GM12864 (cell line): ENCODE measurements at places on chromosomes 11 and 22.

DNA sequence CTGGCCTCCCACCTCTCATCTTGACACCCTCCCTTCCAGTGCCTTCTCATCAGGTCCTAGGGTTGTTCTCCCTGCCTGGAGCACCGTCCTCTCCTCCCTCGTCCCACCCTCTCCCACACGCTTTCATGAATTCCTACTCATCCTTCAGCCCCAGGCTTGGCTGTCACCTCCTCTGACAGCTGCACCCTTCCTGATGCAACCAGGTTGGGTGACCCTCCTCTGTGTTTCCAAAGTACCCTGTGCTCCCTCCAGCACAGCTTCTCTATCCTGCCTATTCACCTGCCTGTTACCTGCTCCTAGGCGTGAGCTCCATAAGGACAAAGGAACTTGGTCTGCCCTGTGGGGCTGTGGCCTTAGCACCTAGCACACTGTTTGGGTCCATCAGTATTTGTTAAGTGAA lies 58.4 kb downstream of the SGSM3 start:
- no peak for DNase-seq

GRCh38 chr22:40524392-40525249 lies 111.9 kb downstream of the MRTFA start:
- DNase-seq, result no peak

DNA sequence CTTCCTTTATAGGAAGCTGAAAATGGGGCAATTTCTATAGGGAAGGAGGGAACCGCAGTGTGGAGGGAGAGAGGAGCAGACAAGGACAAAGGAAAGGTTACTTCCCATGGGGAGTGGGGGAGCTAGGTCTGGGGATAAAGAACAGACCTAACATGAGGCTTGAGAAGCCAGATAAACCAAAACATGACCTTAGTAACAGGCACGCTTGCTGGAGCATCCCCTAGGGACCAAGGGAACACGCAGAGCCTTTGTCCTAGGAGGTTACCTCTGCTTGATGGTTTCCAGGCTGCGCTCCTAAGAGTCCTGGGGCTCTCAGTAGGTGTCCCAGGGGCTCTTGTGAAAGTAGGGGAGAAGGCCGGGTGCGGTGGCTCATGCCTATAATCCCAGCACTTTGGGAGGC lies 271.4 kb upstream of the NCAM1 start:
- no peak for DNase-seq

DNA sequence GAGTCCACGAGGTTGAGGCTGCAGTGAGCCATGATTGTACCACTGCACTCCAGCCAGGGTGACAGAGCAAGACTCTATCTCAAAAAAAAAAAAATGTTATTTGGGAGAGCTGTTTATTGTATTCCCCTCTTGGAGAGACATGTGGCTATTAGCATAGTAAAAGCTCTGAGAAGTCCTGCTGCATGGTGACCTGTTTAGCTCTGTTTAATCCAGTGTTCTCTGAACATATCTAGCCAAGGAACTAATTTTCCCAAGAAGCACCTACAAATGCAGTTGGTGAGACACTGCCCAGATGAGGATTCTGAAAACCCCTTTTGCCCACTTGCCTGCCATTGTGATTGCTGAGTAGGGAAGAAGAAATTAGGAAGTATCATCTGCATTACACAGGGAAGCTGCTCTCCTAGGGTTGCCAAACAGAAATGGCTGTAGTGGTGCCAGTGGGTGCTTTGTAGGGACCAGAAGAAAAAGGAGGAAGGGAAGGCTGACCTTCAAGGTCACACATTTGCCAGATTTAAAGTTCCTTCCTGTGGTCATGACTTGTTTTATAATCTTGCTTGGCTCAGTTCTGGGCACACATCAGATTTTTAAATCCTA lies 15.7 kb downstream of the TIMP3 start:
- no peak for DNase-seq

GRCh38 chr11:112229746-112230433 lies 3.7 kb downstream of the PTS start:
- DNase-seq, result no peak

GRCh38 chr11:104076455-104076854 lies 40.0 kb downstream of the DDI1 start:
- DNase-seq, result no peak

- DNase-seq, result no peak
Measured at GRCh38 chr22:42591987-42592386, 22.7 kb downstream of the POLDIP3 start.

DNA sequence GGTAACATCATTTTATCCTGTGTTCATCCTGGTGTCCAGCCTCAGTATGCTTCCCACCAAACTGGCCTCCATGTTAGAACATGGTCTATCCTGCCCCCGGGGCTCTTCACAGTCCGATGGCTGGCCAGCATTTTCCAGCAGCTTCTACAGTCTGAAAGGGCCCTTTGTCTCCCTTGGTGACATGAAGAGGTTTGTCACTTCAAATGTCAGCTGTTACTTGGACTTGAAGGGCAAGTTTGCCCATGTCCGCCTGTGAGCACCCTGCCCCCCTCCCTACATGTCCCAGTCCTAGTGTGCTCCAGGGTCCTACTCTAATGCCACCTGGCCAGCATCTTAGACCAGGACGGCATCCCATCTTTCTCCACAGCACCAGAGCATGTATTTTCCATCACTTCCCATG lies 24.7 kb downstream of the PATZ1 start:
- no peak for DNase-seq

GRCh38 chr11:71977743-71978418 lies 20.8 kb upstream of the IL18BP start:
- DNase-seq, result no peak

GRCh38 chr11:94786264-94787126 lies 18.3 kb downstream of the AMOTL1 start:
- no peak for DNase-seq

- no peak for DNase-seq
Measured at GRCh38 chr22:21688706-21689381, 23.0 kb downstream of the PPIL2 start.

DNA sequence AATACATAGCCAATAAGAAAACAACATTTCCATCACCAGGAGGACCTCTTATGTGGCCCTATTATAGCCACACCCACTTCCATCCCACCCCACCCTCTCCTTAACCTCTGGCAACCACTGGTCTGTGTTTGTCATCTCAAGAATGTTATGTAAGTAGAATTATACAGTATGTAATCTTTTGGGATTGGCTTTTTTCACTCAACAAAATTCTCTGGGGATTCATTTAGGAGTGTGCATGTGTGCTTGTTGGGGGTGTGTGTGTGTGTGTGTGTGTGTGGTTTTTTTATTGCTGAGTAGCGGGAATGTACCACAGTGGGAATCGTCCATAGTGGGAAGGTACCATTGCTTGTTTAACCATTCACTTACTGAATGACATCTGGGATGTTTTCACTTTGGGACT lies 5.2 kb downstream of the KCNJ5 start:
- DNase-seq, result no peak

GRCh38 chr22:32695451-32695891 lies 106.0 kb upstream of the TIMP3 start:
- no peak for DNase-seq

GRCh38 chr11:123194337-123195187 lies 486 bp downstream of the CLMP start:
- no peak for DNase-seq
